ENCODE measurements at places on chromosomes 12 and 14.

DNA sequence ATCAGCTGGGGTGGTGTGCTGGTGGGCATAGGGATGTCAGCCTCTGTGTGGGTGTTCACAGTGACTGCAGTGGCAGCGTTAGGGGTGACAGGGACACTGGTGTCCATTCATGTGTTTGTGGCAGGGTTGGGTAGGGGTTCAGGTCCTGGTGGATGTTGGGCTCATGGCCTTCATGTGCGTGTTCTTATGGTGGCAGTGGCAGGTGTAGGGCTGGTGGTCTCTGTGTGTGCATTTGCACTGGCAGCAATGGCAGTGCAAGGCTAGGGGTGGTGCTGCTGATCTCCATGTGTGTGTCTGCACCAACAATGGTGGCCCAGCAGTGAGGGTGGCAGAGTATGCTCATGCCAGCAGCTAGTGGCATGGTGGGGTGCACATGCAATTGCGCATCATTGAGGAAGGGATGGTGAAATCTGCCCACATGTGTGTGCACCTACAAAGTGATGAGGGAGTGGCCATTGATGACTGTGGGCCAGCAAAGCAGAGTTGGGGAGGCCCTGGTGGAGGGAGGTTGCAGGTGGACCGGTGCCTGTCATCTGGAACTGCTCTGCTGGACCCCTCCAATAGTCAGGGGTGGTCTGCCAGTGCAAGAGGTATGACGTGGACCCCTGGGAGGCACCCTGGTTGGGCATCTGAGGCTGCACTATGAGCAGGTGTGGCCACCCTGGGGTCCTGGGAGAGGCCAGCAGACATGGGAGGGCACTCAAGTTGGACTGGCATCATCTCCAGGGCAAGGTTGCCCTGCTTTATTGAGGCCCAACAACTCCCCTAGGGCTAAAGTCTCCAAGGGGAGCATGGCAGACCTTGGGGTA is 182.9 kb downstream of the TTC6 start:
- DNase-seq: no peak

DNA sequence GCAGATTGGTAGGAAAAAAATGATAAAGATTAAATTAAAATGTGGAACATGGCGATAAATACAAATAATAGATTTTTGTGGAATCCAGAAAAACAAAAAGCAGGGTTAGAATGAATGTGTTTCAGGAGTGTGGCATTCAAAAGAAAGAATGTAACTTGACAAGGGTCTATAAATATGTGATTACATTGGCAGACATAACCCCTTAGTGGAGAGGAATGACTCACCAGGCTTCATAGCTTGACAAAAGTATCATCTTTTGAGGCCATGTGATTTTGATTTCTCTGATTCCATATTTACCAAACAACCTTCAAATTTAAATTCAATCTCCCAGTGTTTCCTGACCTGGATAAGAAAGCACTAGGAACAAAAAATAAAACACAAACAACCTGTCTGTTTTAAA is 24.4 kb upstream of the MGST1 start:
- no peak for DNase-seq

DNA sequence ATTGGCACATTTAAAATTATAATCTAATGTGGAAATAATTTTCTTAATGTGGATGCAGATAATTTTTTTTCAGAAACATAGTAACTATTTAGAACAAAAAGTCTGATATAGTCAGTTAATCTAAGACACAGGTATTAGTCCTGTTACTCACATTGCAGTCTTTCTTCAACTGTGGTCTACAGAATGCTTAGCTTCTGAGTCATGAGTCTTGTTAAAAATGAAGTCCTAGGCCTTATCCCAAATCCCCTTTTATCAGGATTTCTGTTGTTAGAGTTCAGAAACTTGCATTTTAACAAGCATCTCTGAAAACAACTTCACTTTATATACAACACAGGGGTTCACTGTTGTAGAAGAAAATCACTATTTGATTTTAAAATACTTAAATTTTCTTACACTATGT is 112.2 kb downstream of the SLC16A7 start:
- DNase-seq: no peak

DNA sequence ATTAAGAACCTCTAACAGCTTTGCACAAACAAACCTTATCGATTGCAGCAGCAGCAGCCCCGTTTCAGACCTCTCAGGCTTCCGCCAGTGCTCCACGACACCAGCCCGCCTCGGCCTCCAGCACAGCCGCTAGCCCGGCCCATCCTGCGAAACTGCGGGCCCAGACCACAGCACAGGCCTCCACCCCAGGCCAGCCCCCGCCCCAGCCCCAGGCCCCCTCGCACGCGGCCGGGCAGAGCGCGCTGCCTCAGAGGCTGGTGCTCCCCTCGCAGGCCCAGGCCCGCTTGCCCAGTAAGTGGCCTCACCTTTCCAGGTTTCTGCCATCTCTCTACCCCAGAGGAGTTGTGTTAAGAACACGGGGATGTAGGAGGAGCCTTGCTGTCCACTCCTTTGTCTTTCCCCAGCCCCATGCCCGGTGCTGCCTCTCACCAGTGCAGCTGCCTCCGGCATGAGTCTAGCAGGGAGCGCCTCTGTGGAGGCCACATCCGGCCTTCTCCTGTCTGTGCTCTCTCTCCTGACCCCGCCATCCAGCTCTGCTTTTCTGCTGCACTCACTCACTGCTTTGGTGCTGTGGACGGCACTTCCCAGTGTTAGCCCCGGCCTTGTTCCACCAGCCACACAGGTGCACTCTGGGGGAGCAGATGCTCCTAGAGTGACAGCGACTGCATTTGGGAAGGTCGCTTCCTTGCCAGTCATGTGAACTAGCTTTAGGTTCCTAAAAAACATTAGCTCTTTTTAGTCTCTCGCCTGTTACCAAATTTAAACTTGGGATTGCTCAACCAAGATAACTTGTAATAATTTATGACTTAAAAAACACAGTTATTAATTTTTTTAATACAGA is 71.5 kb downstream of the EP400 start:
- DNase-seq: no peak

DNA sequence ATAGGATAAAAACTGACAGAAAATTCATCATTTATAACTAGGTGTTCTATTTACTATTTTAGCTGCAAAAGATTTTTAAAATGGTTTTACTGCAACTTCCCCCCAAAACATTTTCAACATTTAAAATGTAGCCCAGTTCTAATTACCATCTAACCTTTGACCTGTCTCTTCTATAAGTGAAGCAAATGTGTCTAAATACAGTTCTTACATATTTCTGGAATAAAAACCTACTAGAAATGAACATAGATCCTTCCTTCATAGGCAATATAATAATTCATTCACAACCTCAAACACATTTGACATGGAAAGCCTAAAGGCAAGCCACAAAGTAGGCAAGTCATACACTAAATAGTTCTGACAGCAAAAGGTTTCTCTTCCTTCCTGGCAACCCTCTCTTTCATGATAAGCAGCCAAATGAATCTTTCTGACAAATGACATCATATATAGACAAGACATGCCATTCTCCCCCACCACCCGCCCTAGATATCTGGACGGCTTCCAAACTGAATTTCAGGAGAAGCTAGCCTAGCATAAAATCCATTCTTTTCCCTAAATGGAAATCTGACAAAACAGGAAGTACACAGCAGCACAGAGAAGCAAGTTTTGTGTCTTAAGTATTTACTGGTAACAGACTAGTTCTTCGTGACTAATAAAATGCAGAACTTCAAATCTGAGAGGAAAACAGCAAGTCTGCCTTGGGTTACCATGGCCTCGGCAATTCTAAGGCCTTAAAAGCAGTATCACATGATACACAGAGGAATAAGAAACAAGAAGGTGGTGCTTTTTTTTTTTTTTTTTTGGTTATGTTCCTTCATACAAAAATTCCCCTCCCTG is 17.2 kb upstream of the ARID4A start:
- DNase-seq: no peak

DNA sequence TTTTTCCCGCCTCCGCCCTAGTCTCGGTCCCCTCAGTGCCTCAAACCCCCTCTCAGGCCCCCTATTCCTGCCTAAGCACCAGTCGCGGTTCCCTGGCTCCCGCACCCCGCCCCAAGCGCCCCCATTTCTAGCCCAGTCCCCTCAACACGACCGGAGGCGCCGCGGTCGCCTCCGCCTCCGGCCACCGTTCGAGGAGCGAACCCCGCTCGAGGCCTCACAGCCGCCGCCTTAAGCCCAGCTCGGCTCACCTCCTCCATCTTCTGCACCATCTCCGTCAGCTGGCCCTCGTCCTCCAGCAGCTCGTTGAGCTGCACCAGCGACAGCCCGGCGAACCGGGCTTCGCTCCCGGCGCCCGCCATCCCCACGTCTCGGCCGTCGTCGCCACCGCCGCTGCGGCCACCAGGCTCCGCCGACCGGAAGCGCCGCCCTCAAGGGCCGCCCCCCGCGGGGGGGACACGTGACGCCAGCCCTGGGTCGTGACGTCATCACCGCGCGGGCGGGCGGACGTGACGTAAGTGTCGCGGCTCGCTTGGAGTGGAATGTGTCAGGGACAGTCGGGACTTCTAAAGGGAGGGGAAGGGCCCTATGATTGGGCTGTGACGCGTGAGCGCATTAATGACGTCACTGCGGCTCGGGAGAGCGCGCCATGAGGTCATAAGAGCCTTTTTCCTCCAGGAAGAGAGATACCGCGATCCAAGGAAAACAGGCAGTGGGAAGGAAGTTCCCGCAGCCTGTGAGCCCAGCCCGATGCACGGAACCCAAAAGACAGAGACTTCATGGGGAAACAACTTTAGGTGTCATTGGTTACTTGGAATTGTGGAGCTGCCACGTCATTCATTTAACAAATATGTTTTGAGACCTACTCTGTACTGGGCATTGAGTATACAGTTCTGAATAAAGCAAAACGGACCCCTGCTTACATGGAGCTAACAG is at the start of gene VPS37B:
TSS of gene VPS37B (minus strand) at position 421 of the 933 bp plus-strand sequence. CDS start at position 359, 62 bp downstream.
- DNase-seq: no peak

DNA sequence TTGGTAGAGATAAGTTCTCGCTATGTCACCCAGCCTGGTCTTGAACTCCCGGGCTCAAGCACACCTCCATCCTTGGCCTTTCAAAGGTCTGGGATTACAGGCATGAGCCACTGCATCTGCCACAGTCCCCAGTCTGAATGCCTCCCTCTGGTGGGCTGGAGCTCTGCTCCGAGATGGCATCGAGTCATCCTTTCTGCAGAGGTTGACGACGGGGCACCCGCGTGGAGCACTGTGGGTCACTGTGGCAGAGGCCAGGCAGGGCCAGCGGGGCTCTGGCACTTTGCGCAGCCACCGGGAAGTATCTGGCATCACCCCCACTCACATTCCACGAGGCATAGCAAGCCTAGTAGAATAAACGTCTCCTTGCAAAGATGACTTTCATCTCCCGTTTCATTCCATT is 163.3 kb upstream of the DIO3 start:
- DNase-seq: no peak

DNA sequence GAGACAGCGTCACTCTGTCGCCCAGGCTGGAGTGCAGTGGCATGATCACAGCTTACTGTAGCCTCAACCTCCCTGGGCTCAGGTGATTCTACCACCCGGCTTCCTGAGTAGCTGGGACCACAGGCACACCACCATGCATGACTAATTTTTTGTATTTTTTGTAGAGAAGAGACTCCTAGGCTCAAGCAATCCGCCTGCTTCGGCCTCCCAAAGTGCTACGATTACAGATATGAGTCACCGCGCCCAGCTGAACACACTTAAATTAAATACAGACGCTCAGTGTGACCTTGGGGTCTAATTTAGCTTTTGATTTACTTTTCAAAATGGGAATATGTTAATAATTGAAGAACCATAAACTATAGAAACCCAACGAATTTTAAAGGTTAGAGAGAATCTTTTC is 77.2 kb downstream of the C2CD5 start:
- no peak for DNase-seq

DNA sequence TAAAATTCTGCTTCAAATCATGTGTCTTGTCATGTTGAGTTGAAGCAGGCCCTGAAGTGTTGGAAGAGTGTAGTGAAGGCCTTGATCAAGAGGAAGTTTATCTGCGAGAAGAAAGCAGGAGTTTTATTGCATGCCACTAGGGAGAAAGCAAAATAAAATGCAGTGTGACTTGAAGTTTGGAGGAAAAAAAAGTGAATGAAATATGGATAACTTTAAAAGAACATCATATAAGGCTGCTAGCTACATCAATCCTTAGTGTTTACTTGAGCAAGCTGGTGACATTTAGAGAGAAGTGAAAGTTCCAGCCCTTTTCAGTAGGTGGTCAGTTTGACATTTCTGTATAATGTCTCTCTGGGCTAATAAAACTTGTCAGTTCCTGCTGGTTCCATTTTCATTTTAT is 841.1 kb downstream of the TMTC2 start:
- DNase-seq: peak; percentile 29

DNA sequence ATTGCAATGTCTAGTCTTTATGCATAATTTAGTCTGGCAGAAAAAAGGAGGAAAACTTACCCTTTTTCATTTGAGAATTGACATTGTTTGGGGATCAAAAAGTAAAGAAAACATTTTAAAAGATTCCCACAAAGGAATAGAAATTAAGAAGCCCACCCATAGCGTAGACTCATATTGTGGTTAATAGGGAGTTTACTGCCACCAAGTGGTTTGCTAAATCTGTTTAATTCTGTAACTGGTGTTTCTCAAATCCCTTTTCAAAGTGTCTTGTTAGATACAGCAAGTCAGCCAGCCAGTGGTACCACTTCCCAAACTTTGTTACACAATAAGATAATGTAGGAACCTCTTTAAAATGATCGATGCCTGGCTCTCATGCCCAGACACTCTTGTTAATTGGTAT is 180.3 kb downstream of the IPO8 start:
- no peak for DNase-seq

All from left renal cortex interstitium (tissue), 4 donors.